Upper lobe of right lung (tissue), 1 donor: ENCODE measurements at places on chromosomes 2 and 18. TPM values are rescaled to one million over a fixed set of nuclear protein-coding genes. Genes with fewer than 3 reads are reported as not detected.

The CTIF gene
- 72.4 TPM for total RNA-seq

The PLEK gene
- 32.9 TPM for total RNA-seq

The CERKL gene
- total RNA-seq, result 0.29 TPM

The GALNT13 gene
- total RNA-seq, result 5.8 TPM

The SLC9A2 gene
- total RNA-seq, result 0.58 TPM

The CCDC148 gene
- total RNA-seq, result 1.2 TPM

The SERPINB10 gene
- not detected for total RNA-seq

The XPO1 gene
- 98.9 TPM for total RNA-seq

The IL36RN gene
- total RNA-seq, result not detected

The LONRF2 gene
- 4.2 TPM for total RNA-seq

The ALPP gene
- total RNA-seq, result 9.5 TPM

The IL18R1 gene
- total RNA-seq, result 26.5 TPM

The PXDN gene
- total RNA-seq, result 58.4 TPM

The FHOD3 gene
- 1.9 TPM for total RNA-seq

The SERPINB4 gene
- total RNA-seq, result not detected

The POTEJ gene
- total RNA-seq, result not detected

The RESP18 gene
- total RNA-seq, result not detected

The MERTK gene
- 17.3 TPM for total RNA-seq

The C1GALT1C1L gene
- total RNA-seq, result 0.35 TPM

The TEX44 gene
- not detected for total RNA-seq

The SYT4 gene
- total RNA-seq, result 1.1 TPM
